Upper lobe of right lung (tissue), 1 donor: ENCODE measurements at places on chromosomes 7 and 10. TPM values are rescaled to one million over a fixed set of nuclear protein-coding genes. Genes with fewer than 3 reads are reported as not detected.

DNA sequence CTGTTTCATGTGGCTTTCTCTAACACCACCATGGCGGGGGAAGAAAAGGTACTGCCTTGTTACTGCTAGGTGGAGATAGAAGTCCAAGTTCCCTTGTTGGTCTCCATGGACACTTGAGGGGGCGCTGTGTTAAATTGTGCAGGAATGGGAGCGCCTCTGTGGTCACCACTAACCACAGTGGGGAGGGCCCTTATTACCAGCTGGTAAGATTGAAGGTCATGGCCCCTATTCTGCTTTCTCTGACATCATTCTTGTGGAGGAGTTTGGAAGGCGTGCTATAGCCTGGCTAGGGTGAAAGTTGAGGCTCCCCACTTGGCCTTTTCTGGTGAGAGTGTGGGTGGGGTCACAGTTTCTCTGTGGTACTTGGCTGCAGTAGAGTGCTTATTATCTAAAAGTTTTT lies 14.9 kb upstream of the MXI1 start:
- DNase-seq: no peak

DNA sequence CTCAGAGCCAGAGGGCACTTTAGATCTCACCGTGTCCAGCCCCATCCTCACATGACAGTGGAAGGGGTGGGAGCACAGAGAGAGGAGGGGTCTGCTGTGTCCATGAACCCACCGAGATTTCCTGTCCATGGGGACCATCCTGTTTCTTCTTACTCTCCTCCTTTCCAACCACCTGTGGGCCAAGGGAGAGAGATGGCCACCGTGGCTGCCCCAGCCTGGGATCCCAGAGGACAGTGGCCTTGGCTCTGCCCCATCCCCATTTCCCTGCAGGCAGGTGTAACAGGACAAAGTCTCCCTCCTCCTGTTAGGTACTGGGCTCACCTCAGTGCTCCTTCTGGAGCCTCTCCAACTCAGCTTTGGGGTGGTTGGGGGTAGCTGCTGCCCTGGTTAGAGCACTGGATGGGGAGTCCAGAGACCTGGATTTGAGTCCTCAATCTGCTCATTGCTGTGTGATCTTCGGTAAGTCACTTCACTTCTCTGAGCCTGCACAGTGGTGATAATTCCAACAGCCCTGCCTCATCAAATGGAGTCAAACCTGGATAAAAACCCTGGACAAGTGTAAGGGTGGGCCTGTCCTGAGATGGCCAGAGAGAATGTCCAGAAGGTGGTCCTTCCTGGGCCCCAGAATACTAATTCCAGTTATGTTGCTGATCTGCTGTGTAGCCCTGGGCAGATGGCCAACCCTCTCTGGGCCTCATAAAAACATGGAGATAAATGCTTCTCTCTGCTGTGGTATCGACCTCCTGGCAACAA lies 17.8 kb upstream of the PCBD1 start:
- DNase-seq: peak; percentile 55

DNA sequence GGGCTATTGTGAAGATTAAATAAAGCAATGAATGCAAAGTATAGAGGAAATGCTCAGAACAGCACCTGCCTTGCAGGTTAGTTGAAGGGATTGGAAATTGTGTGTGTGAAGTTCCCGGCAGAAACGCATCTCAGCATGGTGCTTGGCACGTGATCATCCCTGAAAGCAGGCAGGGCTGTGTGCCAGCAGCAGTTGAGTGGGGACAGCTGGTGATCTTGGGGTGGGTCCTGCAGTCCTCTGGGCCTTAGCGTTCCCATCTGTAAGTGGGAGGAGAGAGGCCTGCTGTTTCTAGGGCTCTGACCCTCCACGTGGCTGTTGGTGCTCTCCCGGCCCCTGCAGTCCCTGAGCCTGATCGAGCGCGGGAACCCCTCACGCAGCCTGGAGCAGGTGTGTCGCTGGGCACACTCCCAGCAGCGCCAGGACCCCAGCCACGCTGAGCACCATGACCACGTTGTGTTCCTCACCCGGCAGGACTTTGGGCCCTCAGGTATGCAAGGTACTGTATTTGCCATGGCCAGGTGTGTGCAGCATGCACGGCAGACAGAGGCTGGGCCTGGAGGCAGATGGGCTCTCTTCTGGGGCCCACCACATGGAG lies 55.3 kb downstream of the TBATA start:
- no peak for DNase-seq

GRCh38 chr7:98125759-98126158 lies 19.1 kb downstream of the LMTK2 start:
- no peak for DNase-seq

DNA sequence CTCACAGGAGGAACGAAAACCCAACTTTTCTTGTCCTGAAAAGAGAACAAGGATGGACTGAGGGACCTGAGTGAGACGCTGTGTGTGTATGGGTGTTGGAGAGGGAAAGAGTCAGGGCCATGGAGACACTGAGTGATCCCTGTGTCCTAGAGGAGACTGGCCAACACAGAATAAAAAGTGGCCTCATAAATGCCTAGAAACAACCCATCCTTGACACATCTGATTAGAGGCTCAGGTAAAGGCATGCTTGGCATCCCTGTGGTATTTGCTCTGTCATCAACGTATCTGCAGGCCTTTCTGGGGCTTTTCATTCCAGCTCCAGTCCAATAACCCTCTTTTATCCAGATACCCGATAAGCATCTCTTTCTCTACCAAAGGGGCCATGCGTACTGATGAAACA lies 86.3 kb downstream of the FGFR2 start:
- no peak for DNase-seq

The COL13A1 gene
- total RNA-seq: 13.5 TPM

DNA sequence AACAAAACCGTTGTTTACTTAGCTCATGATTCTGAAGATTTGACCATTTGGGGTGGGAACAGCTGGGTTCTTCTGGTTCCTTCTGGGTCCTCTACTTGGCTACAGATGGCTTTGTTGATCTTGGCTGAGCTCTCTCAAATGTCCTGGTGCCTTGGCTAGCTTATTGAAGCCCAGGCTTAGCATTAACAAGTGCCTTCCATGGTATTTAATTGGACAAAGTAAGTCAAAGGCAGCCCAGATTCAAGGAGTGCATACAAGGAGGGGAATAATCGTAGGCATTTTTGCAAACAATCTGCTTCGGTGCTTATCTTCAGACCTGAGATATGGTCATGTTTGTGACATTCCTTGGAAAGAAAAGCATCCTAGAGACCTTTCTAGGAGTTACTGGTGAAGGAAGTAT lies 81.4 kb downstream of the ADCYAP1R1 start:
- DNase-seq: no peak

GRCh38 chr10:32317795-32318357 lies 29.1 kb downstream of the EPC1 start:
- no peak for DNase-seq

- DNase-seq: no peak
These were observed 90.8 kb downstream of the CHN2 start for GRCh38 chr7:29285444-29285793.

The LMTK2 gene
- total RNA-seq: 40.8 TPM

GRCh38 chr7:1815051-1815481 lies 145.0 kb downstream of the ELFN1 start:
- no peak for DNase-seq

GRCh38 chr10:32109603-32110002 lies 53.4 kb upstream of the KIF5B start:
- no peak for DNase-seq

DNA sequence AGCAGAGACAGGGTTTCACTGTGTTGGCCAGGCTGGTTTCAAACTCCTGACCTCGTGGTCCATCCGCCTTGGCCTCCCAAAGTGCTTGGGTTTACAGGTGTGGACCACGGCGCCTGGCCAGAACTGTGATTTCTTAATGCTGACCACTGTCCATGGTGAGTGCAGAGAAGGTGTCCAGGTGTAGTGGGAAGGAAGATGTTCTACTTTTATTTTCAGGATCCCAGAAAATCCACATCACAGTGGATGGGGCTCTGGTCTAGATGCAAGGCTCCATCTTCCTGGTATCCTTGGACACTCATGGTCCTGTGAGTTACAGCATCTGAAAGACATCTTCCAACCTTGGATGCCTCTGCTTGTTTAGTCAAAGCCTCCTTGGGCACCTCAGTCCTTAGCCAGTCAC lies 92.7 kb downstream of the CCDC3 start:
- DNase-seq: no peak

DNA sequence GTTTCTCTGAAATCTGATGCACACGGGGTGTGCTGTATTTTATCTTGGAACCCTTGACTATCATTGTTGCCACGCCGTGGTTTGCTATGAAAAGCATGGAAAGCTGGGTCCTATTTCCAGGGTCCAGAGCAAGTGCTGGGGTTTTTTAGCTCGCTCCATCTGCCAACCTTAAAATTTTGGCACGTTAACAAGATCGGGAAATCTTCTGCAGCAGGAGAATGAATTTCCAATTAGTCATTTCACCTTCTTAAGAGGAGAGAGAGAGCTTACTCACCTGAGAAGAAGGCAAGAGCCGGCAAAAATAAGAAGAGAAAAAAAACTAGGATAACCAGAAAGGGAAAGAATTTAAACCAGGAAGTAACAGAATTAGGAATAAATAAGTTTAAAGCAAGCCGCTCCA lies 223.6 kb upstream of the CELF2 start:
- no peak for DNase-seq

The ACTL6B gene
- total RNA-seq: not detected

The ATP6V0A4 gene
- total RNA-seq: 2.4 TPM

GRCh38 chr10:3293581-3294431 lies 121.2 kb upstream of the PITRM1 start:
- no peak for DNase-seq

DNA sequence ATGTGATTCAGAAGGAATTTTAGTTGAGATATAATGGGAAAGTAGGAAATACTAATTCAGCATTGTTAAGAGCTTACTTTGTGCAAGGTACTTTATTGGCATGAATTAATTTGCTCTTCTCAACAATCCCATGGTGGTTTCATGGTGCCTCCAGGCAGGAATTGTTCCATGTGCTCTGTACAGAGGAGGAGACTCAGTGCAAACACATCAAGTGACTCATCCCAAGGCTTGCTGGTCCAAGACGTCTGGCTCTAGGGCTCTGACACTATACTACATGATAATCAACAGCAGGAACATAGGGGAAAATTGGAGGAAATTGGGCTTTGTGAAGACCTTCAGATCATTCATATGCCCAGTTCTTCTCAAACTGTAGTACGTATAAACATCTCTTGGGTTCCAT lies 66.5 kb upstream of the PRKG1 start:
- no peak for DNase-seq

- no peak for DNase-seq
These were observed 98.2 kb downstream of the TNS3 start for GRCh38 chr7:47483604-47484273.

The NXPH1 gene
- total RNA-seq: not detected

The VWA2 gene
- 15.5 TPM for total RNA-seq

GRCh38 chr7:104650991-104651640 lies 322.7 kb downstream of the LHFPL3 start:
- no peak for DNase-seq

The CALHM1 gene
- not detected for total RNA-seq

DNA sequence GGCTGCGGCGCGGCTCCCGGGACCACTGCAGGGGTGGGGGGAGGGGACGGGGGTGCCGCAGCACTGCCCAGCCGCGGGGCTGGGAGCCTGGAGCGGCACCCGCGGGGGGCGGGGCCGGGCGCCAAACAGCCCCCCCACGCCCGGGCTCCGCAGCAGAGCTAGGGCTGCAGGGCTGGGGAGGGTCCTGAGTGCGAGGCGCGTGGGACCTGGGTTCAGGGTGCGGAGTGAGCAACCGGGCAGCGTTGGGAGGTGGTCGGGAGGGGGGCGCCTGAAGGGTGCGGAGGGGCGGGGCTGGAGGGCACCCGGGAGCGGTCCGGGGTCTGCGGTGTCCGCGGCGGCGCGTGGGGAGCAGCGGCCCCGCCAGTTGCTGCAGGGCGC lies 528 bp downstream of the CAMK2G start:
- peak; percentile 68 for DNase-seq

The TMEM72 gene
- not detected for total RNA-seq

DNA sequence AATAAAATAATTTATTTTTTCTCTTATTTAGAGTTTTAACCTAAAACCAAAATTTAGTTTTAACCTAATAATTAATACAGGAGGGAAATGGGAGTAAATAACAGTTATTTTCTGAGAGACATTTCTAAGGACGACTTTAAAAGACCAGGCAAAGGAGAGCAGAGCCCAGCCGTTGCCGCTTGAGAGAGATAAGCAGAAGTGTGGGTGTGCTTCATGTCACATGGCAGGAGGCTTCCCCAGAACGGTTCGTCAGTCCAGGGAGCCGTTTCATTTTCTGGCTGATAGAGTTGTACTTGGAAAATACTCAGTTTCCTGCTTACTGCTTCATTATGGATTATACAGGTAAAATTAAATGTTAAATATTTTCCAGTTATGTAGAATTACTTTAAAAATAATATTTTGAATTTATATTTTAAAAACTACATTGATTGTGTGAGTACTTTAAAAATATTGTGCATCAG lies 61.4 kb downstream of the ST7 start:
- no peak for DNase-seq

The SFRP5 gene
- total RNA-seq: 3.0 TPM

DNA sequence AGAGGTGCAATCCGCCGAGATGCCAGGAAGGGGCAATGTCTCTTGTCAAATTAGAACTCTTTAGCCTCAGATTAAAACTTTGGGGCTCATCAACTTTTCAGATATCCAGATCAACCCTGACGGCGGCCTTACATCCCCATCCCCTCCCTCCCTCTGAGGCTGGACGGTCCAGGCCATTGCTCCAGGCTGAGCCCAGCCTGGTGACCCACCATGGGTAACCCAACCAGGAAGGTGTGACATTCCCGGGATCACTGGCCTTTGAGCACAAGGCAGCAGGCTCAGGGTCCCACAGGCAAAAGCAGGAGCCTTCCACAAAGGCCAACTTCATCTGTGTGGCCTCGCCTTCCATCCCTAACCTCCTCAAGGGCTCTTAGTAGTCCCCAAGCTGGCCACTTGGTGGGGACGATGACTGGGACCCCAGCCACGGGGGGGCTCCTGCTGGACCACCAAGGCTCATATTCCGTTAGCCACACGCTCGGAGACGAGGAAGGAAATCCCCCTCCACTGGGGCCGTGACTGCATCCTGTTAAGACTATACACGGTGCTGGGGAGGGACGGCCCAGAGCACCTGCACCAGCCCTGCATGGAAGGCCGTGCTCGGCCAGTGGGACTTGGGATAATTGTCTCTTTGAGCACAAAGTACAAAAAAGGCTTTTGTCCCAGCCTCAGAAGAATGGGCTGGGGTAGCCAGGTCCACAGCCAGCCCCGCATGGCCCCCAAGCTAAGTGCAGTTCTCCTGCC lies 62.8 kb downstream of the ZRANB1 start:
- DNase-seq: no peak

The CNPY4 gene
- 9.8 TPM for total RNA-seq

GRCh38 chr7:131797841-131798240 lies 241.4 kb upstream of the PODXL start:
- no peak for DNase-seq

- DNase-seq: no peak
These were observed 1239.3 kb downstream of the TYW1 start for GRCh38 chr7:68235937-68236336.

- no peak for DNase-seq
These were observed 465.1 kb upstream of the ADARB2 start for GRCh38 chr10:2202401-2202800.

- DNase-seq: peak; percentile 96
These were observed at the start of gene STRIP2 for GRCh38 chr7:129433847-129434674. TSS of gene STRIP2 (plus strand) at chr7:129434432. CDS start at chr7:129434473, 41 bp downstream.
